ENCODE measurements at places on chromosomes 7 and 10.

DNA sequence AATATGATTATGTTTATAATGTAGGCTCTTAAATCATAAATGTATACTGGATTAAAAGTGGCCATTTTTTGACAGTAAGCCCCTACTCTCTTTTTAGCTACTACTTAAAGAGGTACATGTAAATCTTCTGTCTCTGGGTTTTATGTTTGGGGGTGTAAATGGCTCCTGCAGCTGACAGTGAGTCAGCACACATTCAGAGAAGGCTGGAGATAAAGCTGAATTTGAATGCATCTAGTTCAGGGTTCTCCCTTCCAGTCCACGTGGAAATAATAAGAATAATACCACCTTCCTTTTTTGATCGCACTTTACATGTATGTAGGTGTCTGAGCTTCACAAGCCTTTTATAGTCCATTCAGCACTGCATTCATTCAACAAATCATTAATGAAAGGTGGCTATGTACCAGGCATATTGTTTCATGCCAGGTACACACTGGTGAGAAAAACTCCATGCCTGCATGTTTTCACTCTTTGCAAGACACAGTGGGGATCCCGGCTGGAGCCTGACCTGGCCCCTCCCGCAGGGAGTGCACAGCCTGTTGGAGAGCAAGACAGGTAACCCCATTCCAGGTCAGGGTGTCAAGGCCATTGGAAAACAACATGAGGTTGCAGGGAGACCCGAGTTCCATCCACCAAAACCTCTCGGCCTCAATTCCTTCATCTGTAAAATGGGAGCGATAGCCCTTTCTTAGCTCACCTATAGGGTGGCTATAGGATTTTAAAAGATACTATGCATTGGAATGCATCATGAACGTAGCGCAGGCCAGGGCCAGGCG is 107.5 kb upstream of the ANLN start:
- no peak for DNase-seq

DNA sequence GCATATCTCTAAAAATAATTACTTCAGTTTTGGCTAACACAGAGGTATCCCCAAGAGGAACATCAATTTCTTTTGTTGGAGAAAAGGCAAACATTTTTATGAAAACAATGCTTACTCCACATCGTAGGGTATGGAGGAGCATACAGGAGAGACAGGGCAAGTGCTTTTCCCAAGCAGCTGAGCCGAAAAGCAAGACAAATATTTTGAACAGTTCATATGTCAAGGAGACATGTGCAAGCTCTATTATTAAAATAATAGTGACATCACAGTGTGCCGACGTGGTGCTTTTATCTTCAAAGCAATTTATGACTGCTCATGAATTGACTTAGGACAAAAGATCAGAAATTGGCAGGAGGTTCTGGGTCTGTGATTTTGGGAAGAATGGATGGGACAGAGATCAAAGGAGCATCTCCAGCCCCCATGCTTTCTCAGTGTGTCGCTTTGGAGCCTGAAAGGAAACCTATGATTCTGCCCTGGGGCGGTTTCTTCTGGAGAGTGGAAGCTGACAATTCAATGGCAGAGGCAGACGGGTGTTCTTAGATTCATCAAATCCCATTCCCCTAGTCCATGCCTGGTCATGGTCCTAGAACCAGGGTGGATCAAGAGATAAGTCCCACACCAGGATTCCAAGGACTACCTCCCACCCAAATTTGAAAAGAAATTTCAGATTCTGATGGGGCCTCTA is 97.1 kb downstream of the JCAD start:
- no peak for DNase-seq

DNA sequence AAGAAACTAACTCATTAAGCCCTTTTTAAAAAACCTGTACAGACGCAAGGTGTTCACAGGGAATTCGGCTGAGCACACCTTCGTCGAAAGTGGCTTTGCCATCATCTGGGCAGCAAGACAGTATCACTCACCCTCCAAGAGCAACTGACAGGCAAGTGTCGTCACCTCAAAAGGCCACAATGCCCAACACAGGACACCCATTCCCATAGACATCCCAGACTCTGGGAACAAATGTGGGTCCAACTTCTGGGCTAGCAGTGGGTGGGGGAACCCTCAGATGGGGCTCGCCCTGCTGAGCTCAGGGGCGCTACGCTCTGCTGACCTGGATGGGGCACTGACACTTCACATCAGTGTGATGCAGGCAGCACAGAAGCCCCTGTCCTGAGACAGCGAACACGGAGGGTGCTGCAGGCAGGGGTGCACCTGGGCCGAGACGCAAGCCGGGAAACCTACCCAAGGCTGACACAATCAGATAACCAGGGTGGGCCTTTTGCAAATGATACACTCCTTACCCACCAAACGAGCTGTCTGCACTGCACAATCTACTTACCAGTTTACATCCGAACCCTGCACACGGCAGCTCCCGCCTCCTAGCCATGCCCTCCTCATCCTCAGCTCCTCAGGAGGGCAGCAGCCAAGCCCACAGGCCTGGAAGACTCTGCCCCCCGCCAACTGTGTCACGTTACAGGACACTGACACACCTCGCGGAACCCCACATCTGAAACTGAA is 1.7 kb downstream of the DIP2C start:
- DNase-seq: no peak

DNA sequence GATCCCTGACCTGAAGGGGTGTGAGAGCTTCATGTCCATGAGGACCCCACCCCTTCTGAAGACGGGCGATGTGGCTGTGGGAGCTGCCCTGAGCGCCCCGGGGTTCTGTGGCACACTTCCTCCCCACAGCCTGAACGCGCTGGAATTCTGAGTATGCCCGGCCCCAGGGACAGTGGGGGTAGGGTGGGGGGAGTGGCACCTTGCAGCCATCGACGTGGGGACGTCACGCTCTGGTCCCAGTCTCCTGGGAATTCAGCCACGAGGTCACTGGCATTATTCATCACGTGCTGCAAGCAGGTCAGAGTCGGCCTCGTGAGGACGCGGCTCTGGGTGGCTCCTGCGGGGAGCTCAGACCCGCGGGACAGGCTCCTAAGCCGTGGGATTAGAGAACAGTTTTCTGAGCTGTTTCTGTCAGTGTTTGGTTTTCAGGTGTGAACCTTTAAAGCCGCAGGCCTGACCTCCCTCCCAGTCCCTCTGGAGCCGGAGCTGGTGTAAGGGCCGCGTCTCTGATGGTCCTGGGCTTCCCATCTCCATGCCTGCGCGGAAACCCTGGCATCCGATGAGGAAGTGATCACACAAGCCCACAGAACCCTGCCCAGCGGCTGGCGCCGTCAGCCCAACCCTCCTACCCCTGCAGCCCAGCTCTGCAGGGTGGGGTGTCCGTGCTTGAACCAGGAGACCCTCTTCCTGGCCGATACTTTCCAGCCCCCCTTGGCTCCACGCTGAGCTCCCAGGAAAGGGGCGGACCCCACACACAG is 16.1 kb downstream of the GPR146 start:
- DNase-seq: peak; percentile 61
